ENCODE measurements at places on chromosomes 5 and 9.

- no peak for DNase-seq
Measured at GRCh38 chr5:116912221-116912620, 337.6 kb upstream of the SEMA6A start.

- no peak for DNase-seq
Measured at GRCh38 chr5:126967808-126968466, 62.4 kb downstream of the MARCHF3 start.

- no peak for DNase-seq
Measured at GRCh38 chr5:130773813-130774212, 391.2 kb downstream of the HINT1 start.

DNA sequence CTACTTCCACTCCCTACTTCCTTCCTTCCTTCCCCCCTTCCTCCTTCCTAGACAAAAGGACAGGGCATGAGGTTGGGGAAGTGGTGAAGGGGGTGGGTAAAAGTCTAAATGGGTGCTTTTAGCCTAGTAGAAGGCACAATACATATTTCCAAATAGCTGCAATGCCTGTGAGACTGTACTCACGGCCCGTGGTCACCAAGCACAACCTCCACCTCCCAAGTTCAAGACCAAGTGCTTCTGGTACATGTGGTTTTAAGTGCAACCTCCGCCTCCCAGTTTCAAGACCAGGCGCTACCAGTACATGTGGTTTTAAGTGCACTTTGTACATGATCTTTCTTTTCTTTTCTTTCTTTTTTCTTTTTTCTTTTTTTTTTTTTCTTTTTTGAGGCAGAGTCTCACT, 14.5 kb upstream of the NTNG2 start:
- DNase-seq = peak; percentile 17

- DNase-seq = no peak
Measured at GRCh38 chr5:96297867-96298266, 135.2 kb downstream of the PCSK1 start.

- DNase-seq = no peak
Measured at GRCh38 chr9:81071108-81071507, 618.2 kb downstream of the TLE1 start.

DNA sequence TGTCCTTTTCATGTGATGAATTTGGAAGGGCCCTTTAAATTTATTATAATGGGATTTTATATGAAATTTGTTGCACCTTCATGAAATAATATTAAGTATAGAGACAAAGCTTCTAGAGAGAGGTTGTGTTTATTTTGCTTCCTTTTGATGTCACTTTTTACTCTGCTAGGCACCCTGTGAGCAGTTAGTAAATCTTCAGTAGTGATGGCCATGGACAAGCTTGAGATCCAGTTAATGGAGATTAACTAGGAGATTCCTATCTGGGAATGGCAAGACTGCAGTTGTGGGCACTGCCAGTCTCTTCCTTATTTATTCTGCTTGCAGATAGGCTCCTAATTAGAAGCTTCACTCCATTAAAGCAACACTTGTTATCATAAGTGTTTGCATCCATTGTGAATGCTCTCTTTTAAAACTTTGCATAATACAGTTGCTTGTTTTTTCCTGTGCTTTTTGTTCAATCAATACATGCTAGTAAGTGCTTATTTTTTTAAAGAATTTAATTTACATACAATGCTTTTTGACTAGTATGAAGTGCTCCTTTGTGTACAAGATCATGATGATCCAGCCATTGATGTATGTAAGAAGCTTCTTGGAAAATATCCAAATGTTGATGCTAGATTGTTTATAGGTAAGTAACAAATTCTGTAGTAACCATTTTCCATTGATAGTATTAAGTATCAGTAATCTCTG, 25.9 kb downstream of the UGCG start:
- DNase-seq = no peak

GRCh38 chr5:91142819-91143218, 240.3 kb downstream of the ARRDC3 start:
- DNase-seq = no peak

- DNase-seq = peak; percentile 27
Measured at GRCh38 chr9:78030296-78030552, 1.4 kb downstream of the GNAQ start.

DNA sequence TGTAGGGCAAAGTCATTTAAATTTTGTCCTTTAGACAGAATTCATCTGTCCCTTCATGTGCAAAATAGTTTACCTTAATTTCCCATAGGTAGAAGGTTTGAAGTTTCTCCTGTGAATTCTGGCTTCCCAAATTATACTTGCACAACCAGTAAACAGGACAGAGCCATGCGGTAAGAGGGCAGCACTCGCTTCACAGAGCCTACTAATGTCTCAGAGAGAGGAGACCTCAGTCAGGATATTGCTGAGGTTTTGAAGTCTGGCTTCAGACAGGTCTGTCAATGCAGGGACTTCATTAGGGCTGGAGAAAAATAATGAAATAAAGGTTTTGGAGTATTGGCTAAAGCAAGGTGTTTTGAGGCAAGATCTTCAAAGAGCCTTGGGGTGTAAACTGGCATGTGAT, 91.4 kb downstream of the ANXA1 start:
- DNase-seq = no peak

- no peak for DNase-seq
Measured at GRCh38 chr5:54946306-54946819, 39.0 kb downstream of the ESM1 start.

GRCh38 chr9:132008855-132009812, 70.5 kb downstream of the MED27 start:
- no peak for DNase-seq

- DNase-seq = no peak
Measured at GRCh38 chr5:16548115-16548514, 68.7 kb downstream of the RETREG1 start.

DNA sequence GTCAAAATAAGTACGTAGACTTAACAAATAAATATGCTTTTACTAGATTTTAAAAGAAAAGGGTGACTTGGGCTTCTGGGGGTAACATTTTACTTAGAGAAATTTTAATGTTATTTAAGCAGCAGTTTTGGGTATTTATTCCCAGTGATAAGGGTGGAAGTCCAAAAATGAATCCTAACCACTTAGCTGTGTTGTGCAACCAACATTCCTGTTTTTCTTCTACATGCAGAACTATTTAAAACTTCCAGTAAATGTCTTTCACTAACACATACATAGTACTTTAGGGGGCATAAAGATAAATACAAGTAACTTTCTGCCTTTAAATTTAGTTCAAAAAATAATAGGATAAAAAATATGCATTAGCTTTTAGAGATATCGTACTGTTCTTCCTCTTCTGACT, 436.7 kb downstream of the CTNND2 start:
- no peak for DNase-seq

DNA sequence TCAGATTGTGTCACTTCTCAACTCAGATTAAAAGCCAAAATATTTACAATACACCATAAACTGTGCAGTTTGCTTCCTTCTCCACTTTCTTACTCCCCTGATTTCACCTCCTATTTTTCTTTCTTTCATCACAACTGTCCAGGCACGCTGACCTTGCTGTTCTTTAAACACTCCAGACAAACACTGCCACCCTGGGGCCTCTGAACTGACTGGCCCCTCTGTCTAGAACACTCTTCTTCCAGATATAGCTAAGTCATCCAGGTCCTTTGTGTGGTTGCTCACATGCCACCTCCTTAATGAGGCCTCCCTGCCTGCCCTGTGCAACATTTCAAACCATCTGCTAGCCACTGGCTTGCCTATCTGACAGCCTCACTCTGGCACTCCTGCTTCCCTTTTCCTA, 46.6 kb downstream of the ATG10 start:
- no peak for DNase-seq

GRCh38 chr5:98301547-98301946, 471.9 kb upstream of the RGMB start:
- no peak for DNase-seq

GRCh38 chr9:130234340-130235260, 31.0 kb upstream of the HMCN2 start:
- DNase-seq = no peak

GRCh38 chr9:33346564-33346963, 55.8 kb downstream of the AQP7 start:
- no peak for DNase-seq

DNA sequence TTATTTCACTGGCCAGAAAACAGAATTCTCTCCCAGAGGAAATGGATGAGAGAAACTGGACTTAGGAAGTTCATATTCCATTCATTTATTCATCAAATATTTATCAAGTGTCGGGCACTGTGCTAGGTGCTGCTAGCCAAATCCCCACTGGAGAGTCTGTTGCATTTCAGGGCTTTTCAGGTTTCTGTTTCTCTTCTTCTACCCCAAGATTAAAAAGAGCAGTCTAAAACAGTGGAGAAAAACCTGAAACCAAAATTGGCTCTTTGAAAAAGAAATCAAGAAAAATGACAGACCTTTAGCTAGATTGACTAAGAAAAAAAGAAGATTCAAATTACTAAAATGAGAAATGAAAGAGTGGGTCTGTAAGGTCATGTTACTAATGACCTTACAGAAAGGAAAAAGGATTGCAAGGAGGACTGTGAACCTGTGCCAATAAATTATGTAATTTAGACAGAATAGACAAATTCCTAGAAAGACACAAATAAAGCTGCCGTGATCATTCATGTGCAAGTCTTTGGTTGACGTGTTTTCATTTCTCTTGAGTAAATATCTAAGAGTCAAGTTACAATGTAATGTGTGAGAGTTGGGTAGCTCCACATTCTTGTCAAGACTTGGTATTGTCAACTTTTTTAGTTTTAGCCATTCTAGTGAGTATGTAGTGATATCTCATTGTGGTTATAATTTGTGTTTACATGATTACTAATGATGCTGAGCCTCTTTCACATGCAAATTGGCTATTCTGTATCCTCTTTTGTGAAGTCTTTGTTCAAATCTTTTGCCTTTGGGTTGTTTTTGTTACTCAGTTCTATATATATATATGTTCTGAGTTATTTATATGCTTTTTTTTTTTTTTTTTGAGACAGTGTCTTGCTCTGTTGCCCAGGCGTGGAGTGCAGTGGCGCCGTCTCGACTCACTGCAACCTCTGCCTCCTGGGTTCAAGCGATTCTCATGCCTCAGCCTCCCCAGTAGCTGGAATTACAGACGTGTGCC, 23.7 kb downstream of the SNX30 start:
- no peak for DNase-seq

- DNase-seq = peak; percentile 62
Measured at GRCh38 chr5:142324136-142324870, 518 bp downstream of the SPRY4 start.

GRCh38 chr5:58016358-58016757, 443.5 kb downstream of the PLK2 start:
- DNase-seq = no peak

- DNase-seq = no peak
Measured at GRCh38 chr9:87250205-87250604, 247.5 kb upstream of the DAPK1 start.

- no peak for DNase-seq
Measured at GRCh38 chr5:58760222-58760621, 177.3 kb downstream of the RAB3C start.

- DNase-seq = no peak
Measured at GRCh38 chr5:166377756-166378155, 1913.7 kb upstream of the WWC1 start.

DNA sequence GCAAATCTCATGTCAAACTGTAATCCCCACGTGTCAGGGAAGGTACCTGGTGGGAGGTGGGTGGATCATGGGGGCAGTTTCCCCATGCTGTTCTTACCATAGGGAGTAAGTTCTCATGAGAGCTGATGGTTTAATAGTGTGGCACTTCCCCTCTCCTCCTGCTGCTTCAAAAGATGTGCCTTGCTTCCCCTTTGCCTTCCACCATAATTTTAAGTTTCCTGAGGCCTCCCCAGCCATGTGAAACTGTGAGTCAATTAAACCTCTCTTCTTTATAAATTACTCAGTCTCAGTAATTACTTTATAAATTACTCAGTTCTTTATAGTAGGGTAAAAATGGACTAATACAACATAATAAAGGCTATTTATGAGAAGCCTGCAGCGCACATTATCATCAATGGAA, 7.1 kb upstream of the CNTRL start:
- DNase-seq = peak; percentile 32

DNA sequence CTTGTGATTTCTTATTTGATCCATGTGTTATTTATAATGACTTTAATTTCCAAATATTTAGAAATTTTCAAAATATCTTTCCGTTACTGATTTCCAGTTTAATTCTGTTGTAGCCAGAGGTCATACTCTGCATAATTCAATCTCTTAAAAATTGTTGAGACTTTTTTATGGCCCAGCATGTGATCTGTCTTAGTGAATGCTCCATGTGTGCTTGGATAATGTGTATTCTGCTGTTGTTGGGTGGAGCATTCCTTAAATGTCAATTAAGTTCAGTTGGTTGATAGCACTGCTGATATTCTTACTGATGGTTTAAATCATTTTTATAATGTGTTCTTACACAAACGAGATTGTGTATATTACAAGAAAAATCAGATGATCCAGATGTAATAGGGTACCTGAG, 180.8 kb downstream of the RGS3 start:
- DNase-seq = no peak

GRCh38 chr5:16673241-16674201, 56.7 kb upstream of the RETREG1 start:
- peak; percentile 53 for DNase-seq

- no peak for DNase-seq
Measured at GRCh38 chr9:98255061-98255577, 330 bp downstream of the TBC1D2 start.

- no peak for DNase-seq
Measured at GRCh38 chr5:121915765-121916164, 46.0 kb upstream of the SRFBP1 start.

- no peak for DNase-seq
Measured at GRCh38 chr5:16603701-16604100, 13.1 kb downstream of the RETREG1 start.

DNA sequence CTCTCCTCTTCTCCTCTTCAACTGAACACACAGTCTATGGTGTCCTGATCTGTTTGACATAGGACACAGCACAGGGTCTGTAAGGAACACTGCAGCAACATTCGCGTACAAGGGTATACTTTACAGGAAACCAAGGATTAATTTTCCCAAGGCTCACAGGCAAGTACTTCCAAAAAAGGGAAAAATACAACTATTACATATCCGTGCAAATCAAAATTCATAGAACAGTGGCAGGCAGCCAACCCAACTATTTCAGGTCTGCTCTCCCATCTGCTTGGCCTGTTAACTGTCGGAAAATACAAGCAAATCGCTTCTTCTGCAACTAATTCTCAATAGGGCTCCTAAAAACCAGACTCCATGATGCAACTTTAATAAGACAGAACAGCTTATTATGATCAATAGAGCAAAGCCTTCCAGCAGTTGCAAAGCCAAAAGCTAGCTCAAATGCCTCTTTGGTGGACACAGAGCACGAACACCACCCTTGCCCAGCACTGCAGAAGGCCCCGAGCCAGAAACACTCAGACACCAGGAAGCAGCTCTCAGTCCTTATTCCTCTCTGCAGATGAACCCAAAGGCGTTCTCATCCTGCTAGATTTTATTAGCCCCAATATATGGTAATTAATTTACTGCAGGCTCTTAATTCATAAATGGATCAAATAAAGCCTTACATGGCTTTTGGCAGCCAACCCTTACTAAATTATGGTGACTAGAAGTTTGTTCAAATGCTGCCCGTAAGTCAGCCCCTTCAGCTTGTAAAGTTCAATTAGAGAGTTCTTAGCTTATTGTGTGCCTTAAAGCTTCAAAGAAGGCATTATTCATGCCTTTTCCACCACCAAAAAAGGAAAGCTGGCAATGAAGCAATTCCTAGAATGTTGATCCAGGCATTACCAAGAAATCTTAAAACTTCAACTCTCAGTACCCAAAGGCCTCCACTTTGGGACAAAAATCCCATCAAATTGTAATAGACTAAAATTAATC, 68.8 kb downstream of the ZNF608 start:
- no peak for DNase-seq

Measured in stimulated activated CD4-positive, alpha-beta T cell treated with anti-CD3 and anti-CD28 coated beads, Interleukin-15, amount 100 ng/mL, for 24 hours (primary cell).